ENCODE measurements at places on chromosomes 2 and 18.

GRCh38 chr2:202542142-202542541, 92.6 kb upstream of the FAM117B start:
- DNase-seq, result no peak

GRCh38 chr2:19554520-19554919, 196.1 kb upstream of the OSR1 start:
- no peak for DNase-seq

- no peak for DNase-seq
These were observed 592.1 kb downstream of the TDRD15 start for GRCh38 chr2:21715887-21716286.

DNA sequence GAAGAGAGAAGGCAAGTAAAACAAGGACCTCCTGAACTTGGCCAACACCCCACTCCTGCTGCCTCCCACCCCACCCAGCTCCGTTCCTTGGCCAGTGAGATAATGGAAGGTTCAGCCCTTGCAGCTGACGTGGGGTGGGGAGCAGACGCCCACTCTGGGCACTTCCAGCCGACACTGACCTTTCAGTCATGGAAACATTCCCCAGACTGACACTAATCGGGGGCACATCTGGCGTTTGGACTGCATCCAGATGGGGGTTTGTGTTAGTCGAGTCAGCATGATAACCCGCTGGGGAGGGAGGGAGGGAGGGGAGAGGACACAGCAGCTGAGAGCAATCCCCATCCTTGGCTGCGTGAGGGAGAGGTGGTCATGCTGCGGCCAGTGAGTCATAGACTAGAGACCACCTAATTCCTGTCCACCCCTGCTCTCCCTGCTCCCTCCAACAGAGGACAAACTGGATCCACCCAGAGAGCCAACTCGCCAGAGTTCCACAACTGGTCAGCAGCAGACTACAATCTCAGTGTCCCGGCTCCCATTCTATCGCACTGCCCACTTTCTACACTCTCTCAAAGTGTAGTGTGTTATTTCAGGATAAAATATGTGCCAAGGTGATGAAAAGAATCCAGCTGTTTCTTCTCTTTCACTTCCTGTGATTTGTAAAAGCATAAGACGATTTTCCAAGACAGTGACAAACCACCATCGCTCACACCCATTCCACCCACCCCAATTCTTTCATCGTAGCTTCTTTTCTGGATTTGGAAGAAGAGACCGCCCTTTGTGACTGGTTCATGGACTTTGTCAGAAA, 115.4 kb upstream of the PKDCC start:
- DNase-seq, result no peak

GRCh38 chr2:28745876-28746275, 5.8 kb upstream of the PPP1CB start:
- no peak for DNase-seq

- no peak for DNase-seq
These were observed 31.2 kb downstream of the GULP1 start for GRCh38 chr2:188322569-188323551.

- no peak for DNase-seq
These were observed 121.8 kb downstream of the ACTR3 start for GRCh38 chr2:114011713-114012112.

GRCh38 chr2:36389091-36389564, 33.5 kb downstream of the CRIM1 start:
- DNase-seq, result no peak

DNA sequence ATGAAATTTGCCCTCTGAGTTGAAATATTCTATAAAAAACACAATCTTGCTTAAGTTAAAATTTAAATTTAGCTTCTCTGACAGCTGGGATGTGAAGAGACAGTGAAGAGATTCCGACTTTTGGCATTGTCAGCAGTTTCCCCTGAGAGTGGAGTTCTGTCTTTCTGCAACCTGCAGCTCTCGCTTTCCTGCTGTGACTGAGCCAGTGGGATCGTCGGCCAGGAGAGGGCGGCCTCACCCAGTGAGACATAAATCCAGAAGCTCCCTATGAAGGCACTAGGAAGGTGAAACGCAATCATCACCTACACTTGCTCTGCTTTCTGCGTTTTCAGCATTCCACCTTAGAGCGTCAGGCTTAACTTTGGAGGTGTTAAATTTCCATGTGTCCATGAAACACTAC, 75.4 kb upstream of the HNMT start:
- no peak for DNase-seq

DNA sequence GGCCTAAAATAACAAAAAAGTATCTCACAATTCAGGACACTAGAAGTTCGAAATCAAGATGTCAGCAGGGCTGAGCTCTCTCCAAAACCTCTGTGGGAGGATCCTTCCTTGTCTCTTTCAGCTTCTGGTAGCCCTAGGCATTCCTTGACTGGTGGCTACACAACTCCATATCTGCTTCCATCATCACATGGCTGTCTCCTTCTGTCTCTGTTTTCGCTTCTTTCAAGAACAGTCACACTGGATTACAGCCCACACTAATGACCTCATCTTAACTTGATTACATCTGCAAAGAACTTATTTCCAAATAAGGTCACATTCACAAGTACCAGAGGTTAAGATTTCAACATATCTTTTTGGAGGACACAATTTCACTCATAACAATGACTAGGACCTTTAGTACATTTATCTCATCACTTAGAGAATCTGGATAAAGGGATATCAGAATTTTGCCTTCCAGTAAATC, 275.2 kb downstream of the IRS1 start:
- no peak for DNase-seq

- DNase-seq, result no peak
These were observed 113.8 kb downstream of the THADA start for GRCh38 chr2:43481927-43482542.

DNA sequence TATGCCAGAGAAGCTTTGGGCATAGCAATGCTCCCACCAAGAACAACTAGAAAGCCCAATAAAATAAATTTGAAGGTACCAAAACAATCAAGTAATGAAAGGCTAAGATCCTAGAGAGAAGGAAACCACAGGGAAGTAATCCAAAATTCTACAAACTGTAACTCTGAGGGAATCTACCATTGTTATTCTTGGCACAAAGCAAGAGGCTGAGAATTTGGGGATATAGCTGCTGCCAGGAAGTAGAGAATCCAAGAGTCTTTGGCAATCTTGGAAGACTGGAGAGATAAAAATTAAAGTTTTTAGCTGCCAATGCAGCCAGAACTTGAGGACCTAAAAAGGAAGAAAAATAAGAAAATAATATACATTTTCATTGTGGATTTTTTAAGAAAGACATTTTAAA, 68.5 kb downstream of the PIGN start:
- DNase-seq, result no peak

DNA sequence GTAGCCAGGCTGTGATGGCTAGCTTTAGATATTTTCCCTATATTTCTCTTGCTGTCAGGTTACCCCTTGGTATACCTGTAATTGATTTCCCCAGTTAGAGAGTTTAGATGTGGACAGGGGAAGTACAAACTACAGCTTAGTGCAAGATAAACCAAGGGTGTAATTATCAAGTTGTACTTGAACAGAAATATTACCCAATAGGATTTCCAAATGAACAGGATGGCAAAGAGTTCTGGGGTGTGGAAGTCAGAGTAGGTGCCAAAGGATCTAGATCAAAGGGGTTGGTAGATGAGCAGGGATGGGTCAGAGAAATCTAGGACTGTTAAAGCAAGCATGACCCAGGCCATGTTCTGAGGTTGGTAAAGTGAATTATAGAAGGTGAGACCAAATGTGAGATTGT, 585.2 kb downstream of the CCDC85A start:
- DNase-seq, result no peak
